ENCODE measurements at places on chromosomes 5 and 9. TPM values are rescaled to one million over a fixed set of nuclear protein-coding genes. Genes with fewer than 3 reads are reported as not detected.

GRCh38 chr9:32455738-32456137 is 70.3 kb downstream of the RIGI start:
- H3K4me1 ChIP-seq: no peaks in the 10 kb centered on the region
- no peak overlapping the region for H3K4me3 ChIP-seq
- no peaks in the 10 kb centered on the region for H3K36me3 ChIP-seq
- DNase-seq: no peak
- no peak overlapping the region for H3K27ac ChIP-seq

DNA sequence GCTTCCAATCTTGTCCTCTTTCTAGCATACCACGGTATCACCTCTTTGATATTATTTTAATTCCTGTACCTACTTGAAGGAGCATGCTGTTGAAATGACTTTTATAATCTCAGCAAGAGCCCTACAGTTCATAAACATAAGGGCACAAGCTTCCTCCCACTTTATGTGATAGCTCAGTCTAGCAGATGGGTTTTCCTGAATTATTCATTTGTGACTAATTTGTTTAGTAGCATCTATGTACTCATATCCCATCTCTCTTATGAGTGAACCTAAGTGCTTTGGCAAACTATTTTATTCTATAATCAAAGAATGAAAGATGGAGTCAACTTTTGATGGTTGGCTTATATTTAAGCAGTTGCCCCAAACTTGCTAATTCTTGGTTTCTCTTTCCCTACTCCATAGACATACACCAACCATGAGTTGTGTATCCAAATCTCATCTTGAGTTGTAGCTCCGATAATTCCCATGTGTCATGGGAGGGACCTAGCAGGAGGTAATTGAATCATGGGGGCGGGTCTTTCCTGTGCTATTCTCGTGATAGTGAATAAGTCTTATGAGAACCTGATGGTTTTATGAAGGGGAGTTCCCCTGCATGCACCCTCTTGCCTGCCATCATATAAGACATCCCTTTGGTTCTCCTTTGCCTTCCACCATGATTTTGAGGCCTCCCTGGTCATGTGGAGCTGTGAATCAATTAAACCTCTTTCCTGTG is 17.7 kb downstream of the TXNDC8 start:
- DNase-seq: no peak
- no peak overlapping the region for H3K4me3 ChIP-seq
- H3K36me3 ChIP-seq: no peaks in the 10 kb centered on the region
- no peaks in the 10 kb centered on the region for H3K27me3 ChIP-seq
- no peak overlapping the region for H3K27ac ChIP-seq

- no peak overlapping the region for H3K4me3 ChIP-seq
- DNase-seq: no peak
- H3K4me1 ChIP-seq: no peaks in the 10 kb centered on the region
- H3K27me3 ChIP-seq: no peaks in the 10 kb centered on the region
- no peak overlapping the region for H3K27ac ChIP-seq
- H3K36me3 ChIP-seq: no peaks in the 10 kb centered on the region
Measured at GRCh38 chr5:44875661-44876605, 67.2 kb downstream of the MRPS30 start.

DNA sequence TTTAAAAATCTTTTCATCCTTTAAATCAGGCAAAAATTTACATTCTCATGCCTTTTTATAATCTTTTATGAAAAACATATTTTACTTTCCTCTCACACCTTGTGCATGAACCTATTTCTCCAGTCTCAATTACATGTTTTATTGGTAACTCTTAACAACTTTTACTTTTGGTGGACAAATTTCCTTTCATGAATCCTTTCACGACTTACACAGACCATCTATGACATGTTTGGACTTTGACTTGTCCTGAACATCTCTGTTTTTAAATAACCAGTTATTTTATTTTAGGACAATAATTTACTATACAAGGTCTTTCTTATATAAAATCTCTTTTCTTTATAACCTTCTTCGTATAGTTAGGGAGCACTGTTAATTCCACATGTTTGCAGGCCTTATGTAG is 26.5 kb upstream of the MTMR12 start:
- H3K27ac ChIP-seq: no peak overlapping the region
- DNase-seq: no peak
- H3K4me1 ChIP-seq: no peaks in the 10 kb centered on the region
- no peak overlapping the region for H3K4me3 ChIP-seq

The NUP155 gene
- 29.2 TPM for total RNA-seq
